ENCODE measurements at places on chromosomes 4 and X.

DNA sequence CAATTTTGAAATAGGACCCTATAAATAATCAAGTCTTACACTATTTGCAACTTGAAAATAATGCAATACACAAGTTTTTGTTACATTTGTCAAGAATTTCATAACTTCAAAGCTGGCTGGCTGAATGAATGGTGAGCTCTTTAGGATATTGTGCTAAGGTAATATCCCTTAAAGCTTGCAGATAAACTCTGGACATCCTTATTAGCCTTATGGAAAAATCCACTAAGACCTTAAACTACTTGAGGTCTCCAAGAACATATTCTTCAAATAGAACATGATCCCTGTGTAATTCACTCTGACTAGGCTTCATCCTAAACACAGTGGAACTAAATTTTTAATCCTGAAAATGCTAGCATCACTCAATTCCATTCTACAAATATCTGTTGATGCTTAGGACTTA is 199.3 kb downstream of the PACRGL start:
- DNase-seq: no peak

GRCh38 chr4:65665771-65666523 is 4.3 kb downstream of the EPHA5 start:
- no peak for DNase-seq

DNA sequence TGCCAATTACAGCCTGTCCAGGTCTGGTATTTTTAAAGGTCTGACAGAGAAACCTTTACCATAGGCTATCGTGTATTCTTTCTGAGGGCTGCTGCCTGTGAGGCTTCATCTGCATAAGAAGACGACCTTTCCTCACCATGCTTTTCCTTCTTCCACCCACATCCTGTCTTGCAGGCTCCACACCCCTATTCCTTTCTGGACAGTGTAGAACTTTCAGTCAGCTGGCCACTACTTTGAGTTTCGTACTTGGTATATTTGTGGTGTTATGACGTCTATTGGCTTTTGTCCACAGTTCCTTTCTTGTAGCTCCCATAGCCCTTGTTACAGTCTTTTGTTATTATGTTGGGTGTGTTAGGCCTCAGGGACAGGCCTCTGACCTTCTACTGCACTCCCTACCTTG is 311.4 kb downstream of the RAPGEF2 start:
- no peak for DNase-seq

- DNase-seq: no peak
Observed at GRCh38 chrX:130726661-130727060, 176.3 kb downstream of the ENOX2 start.

- no peak for DNase-seq
Observed at GRCh38 chrX:49066690-49067089, 7.1 kb downstream of the PRAF2 start.

DNA sequence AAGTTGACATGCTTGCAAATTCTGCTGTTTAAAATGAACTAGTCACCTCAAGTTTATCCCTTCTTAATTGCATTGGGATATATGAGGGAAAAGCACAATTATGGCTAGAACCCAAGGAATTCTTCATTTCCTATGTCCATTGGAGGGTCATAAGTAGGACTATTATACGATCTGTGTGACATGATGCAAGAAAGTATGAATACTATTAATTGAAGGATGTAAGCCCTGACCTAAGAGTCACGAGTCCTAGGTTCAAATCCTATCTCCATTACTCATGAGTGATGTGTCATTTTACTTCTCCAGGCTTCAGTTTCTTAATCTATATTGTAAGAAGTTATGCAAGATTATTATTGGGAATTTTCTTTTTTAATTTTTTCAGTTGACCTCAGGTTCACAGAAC is 542.9 kb upstream of the GRIA3 start:
- no peak for DNase-seq

DNA sequence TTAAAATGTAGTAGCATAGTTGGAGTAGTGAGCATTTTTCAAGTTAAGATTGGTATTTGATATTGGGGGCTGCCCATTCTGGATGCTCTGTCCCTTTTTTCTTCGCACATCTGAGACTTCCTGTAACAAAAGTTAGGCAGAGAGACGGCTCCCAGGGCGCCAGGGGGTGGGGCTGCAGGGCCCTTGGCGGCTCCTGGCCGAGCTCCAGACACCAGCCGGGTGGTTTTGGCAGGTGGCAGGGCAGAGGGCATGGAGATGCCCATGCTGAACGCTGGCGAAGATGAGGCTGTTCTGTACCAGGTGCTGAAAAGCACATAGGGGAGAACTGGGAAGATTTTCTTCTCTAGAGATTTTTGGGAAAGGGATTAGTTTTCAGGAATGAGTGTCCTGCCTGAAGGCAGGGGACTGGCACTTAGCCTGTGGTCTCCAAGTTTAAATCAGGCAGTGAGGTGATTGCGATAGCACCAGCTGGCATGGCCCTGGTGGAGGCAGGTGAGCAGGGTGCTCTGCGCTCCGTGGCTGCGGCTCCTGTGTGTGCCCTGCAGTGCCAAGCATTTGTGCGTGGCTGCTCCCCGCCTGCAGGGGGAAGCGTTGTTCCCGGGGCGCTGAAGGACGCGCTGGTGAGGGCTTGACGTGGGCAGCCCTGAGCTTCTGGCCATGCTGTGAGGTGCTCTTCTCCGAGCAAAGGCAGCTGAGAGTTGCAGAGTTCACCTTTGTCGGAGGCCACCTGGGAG is 23.6 kb upstream of the HGFAC start:
- DNase-seq: no peak

DNA sequence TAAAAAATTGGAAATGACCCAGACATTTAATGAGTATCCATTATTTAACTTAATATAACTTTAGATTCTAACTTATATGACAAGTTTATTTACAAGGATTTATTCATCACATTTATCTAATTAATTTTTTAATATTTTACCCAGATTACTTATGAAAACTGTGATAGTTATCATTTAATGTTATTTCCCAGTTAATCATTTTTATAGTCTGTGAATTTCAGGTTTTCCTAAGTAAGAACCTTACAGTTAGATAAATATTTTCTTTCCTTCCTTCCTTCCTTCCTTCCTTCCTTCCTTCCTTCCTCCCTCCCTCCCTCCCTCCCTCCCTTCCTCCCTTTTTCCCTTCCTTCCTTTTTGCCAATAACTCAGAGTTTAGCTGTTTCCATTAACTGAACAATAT is 14.8 kb upstream of the FHDC1 start:
- no peak for DNase-seq

- no peak for DNase-seq
Observed at GRCh38 chrX:10109695-10110094, 47.1 kb upstream of the CLCN4 start.

- no peak for DNase-seq
Observed at GRCh38 chr4:150418757-150419410, 163.1 kb upstream of the MAB21L2 start.

DNA sequence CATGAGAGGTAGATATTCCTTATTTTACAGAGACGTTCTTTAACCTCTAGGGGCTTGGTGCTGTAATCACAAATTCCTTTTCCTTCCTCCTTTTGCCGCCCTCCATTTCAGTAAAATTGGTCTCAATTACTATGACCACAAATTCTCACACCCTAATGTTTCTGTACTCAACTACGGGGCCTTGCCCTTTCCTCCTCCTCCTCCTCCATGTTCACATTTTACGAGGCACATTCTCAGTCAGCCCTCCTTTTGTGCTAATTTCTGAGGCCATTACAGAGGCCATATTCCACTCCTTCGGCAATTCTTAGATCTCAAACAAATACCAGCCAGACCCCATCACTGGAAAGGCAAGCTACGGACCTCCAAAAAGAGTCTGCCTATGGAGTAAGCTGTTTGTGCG is 92.1 kb downstream of the SH3KBP1 start:
- DNase-seq: no peak
